ENCODE measurements at places on chromosomes 1 and 21.

- DNase-seq = no peak
Observed at GRCh38 chr1:111062081-111062480, 77.8 kb downstream of the DRAM2 start.

GRCh38 chr1:31315902-31316301 lies 19.1 kb downstream of the ZCCHC17 start:
- no peak for DNase-seq

DNA sequence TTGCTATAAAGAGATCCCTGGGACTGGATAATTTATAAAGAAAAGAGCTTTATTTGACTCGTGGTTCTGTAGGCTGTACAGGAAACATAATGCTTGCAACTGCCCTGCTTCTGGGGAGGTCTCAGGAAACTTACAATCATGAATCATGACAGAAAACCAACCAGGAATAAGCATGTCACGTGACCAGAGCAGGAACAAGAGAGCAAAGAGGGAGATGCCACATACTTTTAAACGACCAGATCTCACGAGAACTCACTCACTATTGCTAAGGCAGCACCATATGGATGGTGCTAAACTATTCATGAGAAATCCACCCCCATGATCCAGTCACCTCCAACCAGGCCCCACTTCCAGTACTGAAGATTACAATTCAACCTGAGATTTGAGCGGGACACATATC lies 49.8 kb upstream of the RCC1 start:
- DNase-seq = no peak

DNA sequence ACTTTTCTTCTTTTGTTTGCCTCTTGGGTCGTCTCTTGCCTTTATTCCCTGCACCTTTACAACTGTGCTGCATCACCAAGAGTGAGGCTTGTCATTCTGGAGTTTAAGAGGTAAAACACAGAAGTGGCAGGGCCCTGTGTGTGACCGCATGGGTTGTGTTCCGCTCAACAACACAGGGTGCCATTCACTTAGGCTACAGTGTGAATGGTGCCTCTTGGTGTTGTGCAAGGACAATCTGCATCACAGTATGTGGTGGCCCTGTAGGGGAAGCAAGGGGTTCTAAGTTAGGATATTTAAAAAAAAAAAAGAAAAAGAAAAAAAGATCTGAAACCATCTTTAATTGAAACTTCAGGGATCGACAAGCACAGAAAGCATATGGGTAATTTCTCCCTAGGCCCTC lies 38.2 kb downstream of the BRINP2 start:
- DNase-seq = no peak

- DNase-seq = no peak
Observed at GRCh38 chr1:223197923-223198627, 55.0 kb upstream of the TLR5 start.

DNA sequence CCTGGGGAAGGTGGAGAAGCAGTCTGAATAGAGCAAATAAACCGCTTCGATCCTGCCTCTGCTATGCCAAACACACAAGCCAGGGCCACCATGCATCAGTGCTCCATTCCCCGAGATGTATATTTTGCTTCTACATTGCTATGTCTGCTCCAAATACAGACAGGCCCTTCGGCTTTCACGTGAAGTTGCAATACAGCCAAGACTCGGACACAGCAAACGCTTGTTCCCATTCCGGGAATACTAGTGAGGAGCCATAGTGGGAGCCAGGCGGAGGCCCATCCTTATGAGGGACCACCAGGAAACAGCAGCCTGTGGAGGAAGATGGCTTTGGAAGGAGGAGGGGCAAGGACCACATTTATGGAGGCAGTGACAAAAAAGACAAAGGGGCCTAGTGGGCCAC lies 22.6 kb downstream of the ERI3 start:
- no peak for DNase-seq

DNA sequence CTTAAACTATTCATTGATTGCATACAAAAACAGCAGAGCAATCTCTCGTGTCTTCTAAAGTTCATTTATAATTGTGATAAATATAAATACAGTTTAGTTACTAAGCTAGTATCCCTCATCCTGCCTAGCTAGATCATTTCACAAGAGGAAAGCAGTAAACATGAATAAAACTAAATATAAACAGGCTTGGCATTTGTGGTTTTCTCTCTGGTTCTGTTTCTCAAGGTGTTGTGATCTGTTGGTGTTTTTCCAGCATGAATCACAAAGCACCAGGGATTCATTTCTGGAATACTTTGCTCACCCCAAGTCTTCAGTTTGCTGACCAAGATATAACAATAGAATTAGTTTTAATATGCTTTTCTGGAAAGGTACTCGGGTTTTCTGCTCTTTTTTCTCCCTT lies 32.7 kb upstream of the GLIS1 start:
- DNase-seq = no peak

GRCh38 chr1:150302338-150302737 lies 8.7 kb downstream of the MRPS21 start:
- DNase-seq = no peak

DNA sequence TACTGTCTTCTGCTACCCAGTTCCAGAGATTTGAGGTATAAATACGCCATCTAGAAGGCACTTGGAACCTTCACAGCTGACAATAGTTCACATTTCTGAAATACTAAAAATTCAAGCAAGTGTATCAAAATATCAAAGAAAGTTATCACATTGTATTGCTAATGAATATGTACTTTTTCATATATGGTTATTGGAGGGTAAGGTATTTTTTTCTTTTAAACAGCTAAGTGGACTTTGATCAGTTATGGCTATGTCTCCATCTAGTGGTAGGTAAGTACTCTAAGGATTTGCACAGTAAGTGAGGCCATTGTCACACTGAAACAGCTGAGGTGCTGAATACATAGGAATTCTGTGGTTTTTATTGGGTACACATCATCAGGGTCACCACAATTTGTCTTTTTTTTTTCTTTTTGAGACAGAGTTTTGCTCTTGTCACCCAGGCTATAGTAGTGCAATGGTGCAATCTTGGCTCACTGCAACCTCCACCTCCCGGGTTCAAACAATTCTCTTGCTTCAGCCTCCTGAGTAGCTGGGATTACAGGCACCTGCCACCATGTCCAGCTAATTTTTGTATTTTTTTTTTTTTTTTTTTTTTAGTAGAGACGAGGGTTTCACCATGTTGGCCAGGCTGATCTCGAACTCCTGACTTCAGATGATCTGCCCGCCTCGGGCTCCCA lies 49.1 kb upstream of the CR2 start:
- DNase-seq = peak; percentile 65

GRCh38 chr1:146029117-146029516 lies 7.6 kb upstream of the HJV start:
- DNase-seq = peak; percentile 65

- peak; percentile 53 for DNase-seq
Observed at GRCh38 chr1:20486457-20487235, 636 bp upstream of the CAMK2N1 start.

- DNase-seq = no peak
Observed at GRCh38 chr1:35505911-35506798, 51.0 kb downstream of the KIAA0319L start.

DNA sequence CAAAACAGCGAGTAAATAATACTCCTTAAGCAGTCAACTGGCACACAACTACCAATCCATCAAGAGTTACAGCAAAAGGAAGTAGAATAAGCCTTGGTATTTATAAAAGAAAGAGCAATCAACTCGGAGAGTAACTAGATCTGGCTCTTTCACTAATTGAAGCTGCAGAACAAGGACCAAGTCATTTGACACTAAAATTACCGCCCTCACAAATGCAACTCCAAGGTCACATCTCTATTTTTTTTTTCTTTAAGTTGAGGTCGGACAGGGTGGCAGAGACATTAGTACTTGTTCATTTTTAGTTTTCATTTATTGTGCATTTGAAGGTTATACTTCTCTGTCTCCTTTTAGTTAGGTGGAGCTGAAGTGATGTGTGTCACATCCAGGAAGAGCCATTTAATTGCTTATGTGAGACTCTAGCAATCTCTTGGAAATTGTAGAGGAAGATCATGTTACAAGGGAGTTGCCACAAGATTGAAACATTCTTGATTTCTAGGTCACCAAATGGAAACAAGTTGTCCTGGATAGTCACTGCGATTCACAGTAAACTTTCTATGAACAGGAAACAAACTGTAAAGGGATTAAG lies 138.1 kb upstream of the ADAMTS5 start:
- DNase-seq = no peak

DNA sequence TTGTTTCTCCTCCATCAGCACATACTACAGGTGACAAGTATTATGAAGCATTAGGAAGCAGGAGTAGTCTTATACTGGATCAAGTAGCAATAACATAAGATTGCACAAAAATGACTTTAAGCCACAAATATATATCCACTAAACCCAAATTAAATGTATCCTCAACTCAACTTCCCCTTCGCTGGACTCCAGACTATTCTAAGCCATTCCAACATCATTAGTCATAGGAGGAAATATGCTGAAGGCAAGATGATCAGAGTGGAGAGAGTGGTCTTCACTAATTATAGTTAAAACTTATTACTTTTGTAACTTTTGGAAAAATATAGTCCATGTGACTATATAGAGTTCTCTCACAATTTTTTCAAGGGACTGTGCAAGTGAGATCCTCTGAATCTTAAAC lies 390.7 kb upstream of the ZP4 start:
- DNase-seq = no peak

GRCh38 chr1:4428711-4429110 lies 225.7 kb upstream of the AJAP1 start:
- no peak for DNase-seq

GRCh38 chr1:80498673-80499072 lies 1302.1 kb upstream of the ADGRL2 start:
- no peak for DNase-seq

DNA sequence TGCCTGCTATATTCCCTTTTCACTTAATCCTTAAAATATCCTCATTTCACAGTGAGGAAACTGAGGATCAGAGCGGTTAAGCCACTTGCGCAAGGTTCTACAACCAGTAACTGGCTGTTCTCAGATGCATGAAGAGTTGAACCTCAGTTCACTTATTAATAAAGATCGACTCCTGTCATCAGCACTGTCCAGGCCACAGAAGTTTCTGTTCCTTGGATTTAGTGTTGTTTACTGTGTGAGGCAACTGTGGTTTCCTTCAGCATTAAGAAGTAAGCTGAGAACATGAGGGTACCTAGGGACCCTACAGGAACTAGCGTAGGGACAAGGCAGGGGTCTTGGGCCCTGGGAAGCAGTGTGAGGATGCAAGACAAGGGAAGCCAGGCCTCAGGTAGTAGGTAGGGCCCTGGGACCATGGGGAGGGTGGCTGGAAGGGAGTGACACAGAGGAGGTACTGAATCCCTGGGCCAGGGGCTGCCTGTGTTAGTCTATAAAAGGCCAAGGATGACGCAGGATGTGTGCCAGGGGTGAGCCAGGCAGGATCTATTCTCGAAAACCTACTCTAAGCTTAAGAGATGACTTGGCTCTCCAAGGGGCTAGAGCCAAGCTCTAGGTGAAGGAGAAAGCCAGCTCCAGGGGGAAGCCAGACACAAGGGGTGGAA lies 181.2 kb upstream of the CSF3R start:
- DNase-seq = peak; percentile 58

DNA sequence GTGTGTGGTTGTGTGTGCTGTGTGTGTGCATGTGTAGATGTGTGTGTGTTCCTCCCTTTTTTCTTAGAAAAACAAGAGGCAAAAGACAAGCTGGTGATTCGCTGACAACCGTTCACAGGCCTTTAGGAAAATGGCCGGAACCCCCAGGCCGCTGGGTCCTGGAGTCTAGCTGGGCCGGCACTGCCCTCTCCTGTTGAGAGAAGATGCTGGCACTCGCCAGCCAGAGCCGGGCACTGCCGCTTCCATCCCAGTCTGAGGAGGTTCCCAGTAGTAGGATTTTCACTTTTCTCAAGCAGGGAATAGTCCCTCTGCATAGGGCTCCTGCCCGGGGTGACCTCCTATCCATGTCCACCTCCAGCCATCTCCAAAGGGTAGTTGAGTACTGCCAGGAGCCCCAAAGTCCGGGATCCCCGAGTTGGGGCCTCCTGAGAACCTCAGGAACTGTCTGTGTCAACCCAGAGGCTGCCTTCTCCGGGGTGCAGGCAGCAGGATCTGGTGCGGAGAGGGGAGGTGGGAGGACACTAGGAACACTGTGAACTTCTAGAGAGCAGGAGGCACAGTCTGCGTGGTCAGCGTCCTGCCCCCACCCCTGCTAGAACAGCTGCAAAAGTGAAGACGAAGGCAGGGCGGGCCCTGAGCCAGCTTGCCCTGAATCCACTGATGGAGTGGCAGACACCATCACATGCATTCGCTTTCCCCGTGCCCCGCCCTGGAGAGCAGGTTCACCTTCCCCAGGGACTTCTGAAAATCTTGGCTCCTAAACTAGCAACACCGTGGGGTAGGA lies 44.1 kb upstream of the ARHGEF16 start:
- DNase-seq = peak; percentile 77

GRCh38 chr1:209526137-209526536 lies 57.4 kb upstream of the CAMK1G start:
- DNase-seq = no peak

- DNase-seq = no peak
Observed at GRCh38 chr1:70778934-70779333, 268.7 kb downstream of the PTGER3 start.

- no peak for DNase-seq
Observed at GRCh38 chr1:239896980-239897379, 194.7 kb upstream of the FMN2 start.

GRCh38 chr1:190353538-190354101 lies 124.0 kb downstream of the BRINP3 start:
- DNase-seq = no peak

- no peak for DNase-seq
Observed at GRCh38 chr1:33649759-33650158, 177.3 kb downstream of the ZSCAN20 start.

GRCh38 chr1:5554111-5554510 lies 438.1 kb downstream of the NPHP4 start:
- DNase-seq = no peak

DNA sequence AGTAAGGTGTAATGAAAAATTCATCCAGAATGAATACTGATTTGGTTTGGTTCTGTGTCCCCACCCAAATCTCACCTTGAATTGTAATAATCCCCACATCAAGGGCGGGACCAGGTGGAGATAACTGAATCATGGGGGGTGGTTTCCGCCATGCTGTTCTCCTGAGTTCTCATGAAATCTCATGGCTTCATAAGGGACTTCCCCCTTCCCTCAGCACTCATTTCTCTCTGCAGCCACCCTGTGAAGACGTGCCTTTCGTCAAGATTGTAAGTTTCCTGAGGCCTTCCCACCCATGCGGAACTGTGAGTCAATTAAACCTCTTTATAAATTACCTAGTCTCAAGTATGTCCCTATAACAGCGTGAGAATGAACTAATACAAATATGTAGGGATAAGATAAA lies 5.5 kb upstream of the SYNJ1 start:
- no peak for DNase-seq

DNA sequence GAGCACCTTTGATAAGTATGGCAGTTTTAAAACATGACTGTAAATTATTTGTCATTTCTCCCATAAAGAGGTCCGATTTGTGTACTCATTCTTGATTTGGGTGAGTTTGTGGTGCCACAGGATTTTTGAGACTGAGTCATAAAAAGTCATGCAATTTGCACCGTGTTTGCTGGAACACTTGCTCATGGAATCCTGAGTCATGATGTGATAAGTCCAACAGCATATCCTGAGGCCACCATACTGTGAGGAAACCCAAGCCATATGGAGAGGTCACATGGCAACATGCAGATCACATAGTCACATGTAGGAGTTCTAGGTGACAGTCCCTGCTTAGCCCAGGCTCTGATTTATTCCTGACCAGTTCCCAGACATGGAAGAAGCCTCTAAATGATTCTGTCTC lies 40.8 kb upstream of the PRRX1 start:
- no peak for DNase-seq

GRCh38 chr1:236204039-236204438 lies 61.7 kb downstream of the GPR137B start:
- DNase-seq = no peak

- DNase-seq = no peak
Observed at GRCh38 chr1:118217141-118217838, 32.3 kb upstream of the SPAG17 start.
